ENCODE measurements at places on chromosomes 4 and X.

DNA sequence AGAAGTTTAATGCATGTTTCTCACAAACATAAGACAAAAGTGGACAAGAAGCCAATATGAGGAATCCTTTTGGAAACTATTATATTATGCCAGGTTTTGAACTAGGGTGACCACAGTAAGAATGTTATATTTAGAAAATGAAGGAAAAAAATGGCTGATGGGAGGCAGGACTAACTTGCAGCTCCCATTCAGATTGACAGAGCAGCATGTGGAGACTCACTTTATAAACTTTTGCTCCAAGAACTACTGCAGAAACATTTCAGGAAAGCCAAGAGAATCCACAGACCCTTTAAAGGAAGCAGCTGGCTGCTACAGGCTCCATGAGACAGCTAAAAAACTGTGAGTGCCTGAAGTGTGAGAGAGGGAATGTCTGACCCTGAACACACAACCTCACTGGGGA, 738.6 kb upstream of the GRIA3 start:
- no peak for DNase-seq

GRCh38 chrX:8090482-8090881, 80.6 kb downstream of the VCX2 start:
- no peak for DNase-seq

GRCh38 chr4:185779517-185779916, 32.5 kb downstream of the SORBS2 start:
- DNase-seq: no peak

- no peak for DNase-seq
Observed at GRCh38 chrX:23616361-23616760, 50.9 kb upstream of the PRDX4 start.

GRCh38 chrX:48971249-48972219, at the start of gene KCND1:
TSS of gene KCND1 (minus strand) at chrX:48971844. CDS start at chrX:48970271, 1,573 bp downstream.
- no peak for DNase-seq

Measured in stimulated activated CD4-positive, alpha-beta T cell treated with anti-CD3 and anti-CD28 coated beads, Interleukin-1b, Interleukin-23, amount 100 ng/mL, for 1 hour (primary cell).